ENCODE measurements at places on chromosomes 1 and 21. TPM values are rescaled to one million over a fixed set of nuclear protein-coding genes. Genes with fewer than 3 reads are reported as not detected.

CFHR2 gene
- polyA plus RNA-seq = not detected

GRCh38 chr1:113321771-113322387 lies 68.4 kb upstream of the MAGI3 start:
- H3K4me3 ChIP-seq = no peak overlapping the region
- no peak for DNase-seq
- no peaks in the 10 kb centered on the region for H3K27me3 ChIP-seq

DNA sequence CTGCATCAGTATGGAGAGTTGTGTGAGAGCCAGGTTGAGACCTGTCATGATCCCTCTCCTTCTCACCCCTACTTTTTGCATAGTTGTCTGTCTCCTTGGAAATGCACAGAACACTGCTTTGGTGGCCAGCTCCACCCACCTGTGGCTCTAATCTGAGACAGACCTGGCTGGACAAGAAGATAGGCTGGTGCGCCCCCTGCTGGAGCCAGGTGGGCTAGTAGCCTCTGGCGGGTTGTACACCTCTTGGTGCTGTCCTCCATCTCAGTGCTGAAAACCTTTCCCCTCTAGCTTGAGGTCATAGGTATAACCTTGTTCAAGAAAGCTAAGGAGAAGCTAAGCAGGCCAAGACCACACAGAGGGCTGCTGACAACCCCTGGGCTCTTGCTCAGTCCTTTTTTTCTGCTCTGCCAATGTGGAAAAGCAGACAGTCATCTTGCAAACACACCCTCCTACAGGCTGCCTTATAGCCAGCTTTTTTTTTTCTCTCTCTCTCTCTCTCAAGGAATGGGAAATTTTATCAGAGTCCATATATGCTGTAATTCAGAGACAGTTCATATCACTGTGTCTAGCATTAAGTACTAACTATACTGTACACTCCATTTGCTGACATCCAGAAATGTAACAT lies 58.8 kb upstream of the SPATA6 start:
- H3K27ac ChIP-seq = no peak overlapping the region
- H3K4me1 ChIP-seq = peaks cover 10% of the 10 kb centered on the region
- H3K36me3 ChIP-seq = no peaks in the 10 kb centered on the region
- no peak overlapping the region for H3K4me3 ChIP-seq

S100A9 gene
- 40.3 TPM for polyA plus RNA-seq

GRCh38 chr1:94609619-94610018 lies 68.1 kb upstream of the F3 start:
- H3K4me1 ChIP-seq = peaks cover 76% of the 10 kb centered on the region
- H3K36me3 ChIP-seq = no peaks in the 10 kb centered on the region
- DNase-seq = no peak
- H3K27ac ChIP-seq = peak overlapping the region; percentile 95
- H3K4me3 ChIP-seq = no peak overlapping the region
